Muscle of back (tissue), 13 donors: ENCODE measurements at places on chromosomes 5 and 9.

DNA sequence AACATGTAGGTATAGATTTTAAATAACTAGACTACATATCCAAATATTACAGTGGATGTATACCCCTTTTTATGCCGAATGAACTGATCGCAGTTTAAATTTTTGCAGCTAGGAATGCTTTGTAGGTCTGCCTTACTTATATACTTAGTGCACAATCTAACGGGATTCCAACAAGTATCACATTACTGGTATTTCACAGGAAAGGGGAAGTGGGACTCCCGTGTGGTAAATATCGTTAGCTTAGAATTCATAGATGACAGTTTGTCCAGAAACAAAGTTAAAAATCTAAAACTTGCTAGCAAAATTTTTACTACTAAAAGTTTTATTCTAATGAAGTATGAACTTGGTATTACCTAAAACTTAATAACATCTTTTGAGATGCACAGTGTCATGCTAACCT, 193.5 kb upstream of the TLX3 start:
- DNase-seq = no peak

GRCh38 chr9:20117986-20118385, 329.1 kb upstream of the SLC24A2 start:
- DNase-seq = no peak

GRCh38 chr9:137446851-137447471, 5.8 kb upstream of the ENTPD8 start:
- DNase-seq = no peak

- peak; percentile 50 for DNase-seq
Measured at GRCh38 chr5:17187011-17187785, 30.2 kb upstream of the BASP1 start.

- no peak for DNase-seq
Measured at GRCh38 chr5:1504617-1505016, 19.1 kb downstream of the LPCAT1 start.

DNA sequence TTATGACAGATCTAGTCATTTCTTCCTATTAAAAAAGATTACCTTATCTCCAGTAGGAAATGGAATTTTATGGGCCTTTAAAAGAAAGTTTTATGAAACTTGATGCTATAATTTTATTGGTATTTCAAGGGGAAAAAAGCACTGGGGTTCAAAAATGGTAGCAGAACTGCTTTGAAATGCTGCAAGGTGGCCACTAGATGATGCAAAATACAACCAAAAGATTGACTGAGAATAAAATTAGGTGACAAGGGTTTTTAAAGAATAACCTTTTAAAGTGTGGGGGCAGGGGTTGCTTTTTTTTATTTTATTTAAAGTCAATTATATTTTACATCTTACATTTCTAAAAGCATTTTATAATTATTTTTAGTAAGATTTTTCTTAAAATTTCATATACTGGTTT, 61.7 kb downstream of the KLF9 start:
- no peak for DNase-seq

GRCh38 chr9:83322438-83322837, 215.8 kb downstream of the FRMD3 start:
- DNase-seq = no peak

DNA sequence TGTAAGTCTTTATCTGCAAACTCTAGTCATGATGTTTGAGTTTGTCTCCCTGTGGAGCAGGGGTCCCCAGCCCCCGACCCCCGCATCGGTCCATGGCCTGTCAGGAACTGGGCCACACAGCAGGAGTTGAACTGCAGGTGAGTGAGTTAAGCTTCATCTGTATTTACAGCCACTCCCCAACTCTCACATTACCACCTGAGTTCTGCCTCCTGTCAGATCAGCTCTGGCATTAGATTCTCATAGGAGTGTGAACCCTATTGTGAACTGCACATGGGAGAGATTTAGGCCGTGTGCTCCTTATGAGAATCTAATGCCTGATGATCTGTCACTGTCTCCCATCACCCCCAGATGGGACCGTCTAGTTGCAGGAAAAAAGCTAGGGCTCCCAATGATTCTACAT, 7.0 kb downstream of the C9orf85 start:
- DNase-seq = no peak

GRCh38 chr9:117644932-117645636, 59.1 kb upstream of the TLR4 start:
- DNase-seq = peak; percentile 6

GRCh38 chr5:35854248-35854647, 2.4 kb upstream of the IL7R start:
- no peak for DNase-seq

DNA sequence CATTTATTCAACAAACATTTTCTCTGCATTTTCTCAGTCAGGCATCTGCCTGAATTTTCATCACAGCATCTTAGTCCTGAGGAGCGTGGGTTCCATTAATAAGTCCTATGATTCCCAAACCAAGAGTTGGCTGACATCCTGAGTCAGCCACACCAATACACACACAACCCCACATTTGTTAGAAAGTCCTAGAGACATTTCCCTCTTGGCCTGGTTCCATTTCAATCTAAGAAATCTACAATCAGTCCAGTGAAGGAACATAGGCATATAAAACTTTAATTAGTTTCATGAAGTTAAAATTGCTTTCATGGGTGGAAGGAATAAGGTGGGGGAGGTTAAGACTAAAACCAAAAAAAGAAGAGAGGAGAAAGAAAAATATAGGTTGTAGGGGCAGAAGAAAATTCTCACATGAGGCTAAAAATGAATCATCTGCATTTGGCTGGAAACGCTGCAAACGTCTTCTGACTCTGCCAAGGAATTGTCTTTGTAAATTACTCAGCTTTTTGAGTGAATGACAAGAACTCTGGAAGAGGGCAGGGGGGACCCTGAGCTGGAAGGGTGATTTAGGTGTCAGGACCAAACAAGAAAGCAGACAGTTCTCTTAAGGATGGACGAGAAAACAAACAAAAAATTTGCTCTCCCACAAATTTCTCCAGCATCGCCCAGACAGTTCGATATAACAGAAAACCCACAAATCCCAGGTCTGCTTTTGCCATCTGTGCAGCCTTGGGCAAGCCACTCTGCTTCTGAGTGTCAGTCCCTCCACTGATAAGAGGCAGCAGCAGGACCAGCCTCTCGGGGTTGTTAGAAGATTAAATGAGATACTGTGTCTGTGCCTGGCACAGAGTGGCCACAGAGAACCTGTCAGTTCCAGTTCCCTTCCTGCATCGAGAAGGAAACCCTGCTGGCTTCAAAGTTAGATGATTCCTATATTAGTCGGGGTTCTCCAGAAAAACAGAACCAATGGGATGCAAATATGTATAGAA, 289.7 kb downstream of the CDK5RAP2 start:
- DNase-seq = no peak

GRCh38 chr5:171848911-171849520, 63.4 kb downstream of the SMIM23 start:
- no peak for DNase-seq

DNA sequence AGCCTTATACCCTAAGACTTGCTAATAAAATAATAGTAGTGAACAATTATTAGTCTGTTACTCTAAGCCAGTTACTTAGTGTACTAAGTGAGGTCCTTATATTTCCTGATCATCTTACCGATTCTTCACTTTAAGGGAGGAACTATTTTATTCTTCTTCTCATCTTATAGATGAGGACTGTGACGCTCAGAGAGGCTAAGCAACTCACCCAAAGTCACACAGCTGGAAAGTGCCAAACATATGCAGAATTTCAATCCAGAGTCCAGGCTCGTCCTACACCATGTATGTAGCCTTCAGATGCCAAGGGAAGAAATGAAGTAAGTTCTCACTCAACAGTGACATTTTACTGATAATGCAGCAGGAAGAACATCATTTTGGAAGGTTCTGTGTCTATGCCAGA, 34.4 kb upstream of the ARAP3 start:
- no peak for DNase-seq

DNA sequence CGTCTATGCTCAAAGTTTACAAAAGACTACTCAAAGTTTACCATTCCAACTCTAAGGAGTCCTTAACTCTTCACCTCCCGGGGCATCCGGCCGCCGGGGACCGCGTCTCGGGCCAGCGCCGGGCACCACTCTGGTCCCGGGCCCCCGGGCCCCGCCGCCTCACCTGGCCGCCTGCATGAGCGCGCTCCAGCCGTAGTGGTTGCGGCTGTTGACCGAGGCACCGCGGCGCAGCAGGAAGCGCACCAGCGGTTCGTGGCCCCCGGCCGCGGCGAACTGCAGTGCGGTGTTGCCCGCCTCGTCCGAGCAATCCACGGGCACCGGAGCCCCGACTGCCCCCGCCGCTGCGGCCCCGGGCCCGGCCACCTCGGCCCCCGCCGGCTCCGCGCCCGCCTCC, 388 bp downstream of the ANKS6 start:
- DNase-seq = peak; percentile 62

DNA sequence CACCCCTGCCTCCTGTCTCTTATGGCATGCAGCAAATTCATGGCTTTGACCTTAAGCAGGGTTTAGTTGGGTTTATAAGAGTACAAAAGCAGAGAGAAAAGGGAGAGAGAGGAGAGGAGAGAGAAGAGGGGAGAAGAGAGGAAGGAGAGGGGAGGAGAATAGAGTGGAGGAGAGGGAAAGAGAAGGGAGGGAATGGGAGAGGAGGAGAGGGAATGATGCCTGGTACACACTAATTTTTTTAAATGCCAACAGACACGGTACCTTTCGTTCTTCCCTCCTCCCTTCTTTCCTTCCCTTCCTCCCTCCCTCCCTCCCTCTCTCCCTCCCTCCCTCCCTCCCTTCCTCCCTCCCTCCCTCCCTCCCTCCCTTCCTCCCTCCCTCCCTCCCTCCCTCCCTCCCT, 48.7 kb downstream of the TNC start:
- no peak for DNase-seq

DNA sequence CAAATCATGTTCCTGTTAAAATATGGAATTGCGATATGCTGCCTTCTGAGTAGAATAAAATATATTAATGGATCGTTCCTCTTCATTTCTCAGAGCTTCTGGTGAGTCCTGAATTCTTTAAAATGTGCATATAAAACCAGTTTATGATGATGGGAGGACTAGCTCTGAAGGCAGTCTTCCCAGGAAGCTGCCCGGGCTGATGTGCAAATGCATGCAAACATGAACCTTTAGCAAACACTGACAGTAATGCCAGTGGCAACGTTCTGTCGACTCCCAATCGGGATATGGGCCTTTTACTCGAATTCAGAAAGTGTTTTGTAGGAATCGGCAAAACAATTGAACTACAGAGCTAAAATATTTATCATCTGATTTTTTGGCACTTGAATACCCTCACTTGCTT, 93.6 kb downstream of the TLE4 start:
- DNase-seq = no peak

- peak; percentile 29 for DNase-seq
Measured at GRCh38 chr5:169628892-169629291, 8.2 kb upstream of the DOCK2 start.

GRCh38 chr5:124902097-124902821, 155.8 kb upstream of the ZNF608 start:
- DNase-seq = no peak

DNA sequence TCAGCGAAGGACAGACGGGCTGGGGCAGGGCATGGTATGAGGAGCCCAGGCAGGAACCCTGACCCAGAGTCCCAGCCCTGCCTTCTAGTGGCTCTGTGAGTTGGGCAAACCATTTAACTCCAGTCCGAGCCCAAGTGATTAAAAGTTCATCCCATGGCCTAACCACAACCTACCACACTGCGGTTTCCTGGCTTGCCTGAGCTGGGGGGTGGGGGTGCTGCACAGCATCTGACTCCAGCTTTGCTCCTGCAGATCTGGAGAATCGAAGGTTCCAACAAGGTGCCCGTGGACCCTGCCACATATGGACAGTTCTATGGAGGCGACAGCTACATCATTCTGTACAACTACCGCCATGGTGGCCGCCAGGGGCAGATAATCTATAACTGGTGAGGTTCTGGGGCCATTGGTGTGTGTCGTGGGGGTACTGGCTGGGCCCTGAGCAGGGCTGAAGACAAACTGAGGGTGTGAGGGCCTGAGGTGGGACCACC, 49.0 kb downstream of the STOM start:
- no peak for DNase-seq

- DNase-seq = no peak
Measured at GRCh38 chr5:102811972-102812371, 56.9 kb downstream of the PAM start.

DNA sequence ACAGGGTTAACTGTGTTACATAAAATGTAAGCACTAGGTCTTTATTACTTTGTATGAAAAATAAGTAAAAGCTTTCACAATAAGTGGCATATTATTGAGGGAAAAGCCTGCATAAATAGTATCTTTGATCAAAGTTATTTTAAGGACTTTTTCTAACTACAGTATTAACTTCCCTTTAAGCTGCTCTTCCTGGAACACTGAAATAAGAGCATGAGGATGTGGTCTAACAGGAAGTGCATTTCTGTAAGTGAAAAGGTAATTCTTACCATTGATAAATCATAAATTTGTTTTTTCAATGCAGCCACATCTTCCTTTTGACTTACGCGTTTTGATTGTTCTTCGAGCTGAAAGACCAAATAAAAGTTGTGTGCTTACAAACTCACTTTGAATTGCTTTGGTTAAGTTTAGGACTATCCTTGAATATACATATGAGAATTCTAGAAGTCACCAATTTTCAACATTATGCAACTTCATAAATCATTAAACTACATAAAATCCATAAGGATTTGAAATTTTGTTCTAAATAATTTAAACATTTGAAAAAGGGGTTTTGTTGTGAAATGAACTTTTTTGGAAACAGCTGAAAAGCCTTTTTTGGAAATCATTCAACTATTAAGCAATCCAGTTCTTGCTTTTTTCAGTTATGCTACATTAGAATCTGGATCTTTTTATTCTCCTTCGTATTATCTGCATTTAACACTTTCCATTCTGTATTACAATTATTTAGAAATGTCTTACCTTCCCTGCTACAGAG, 50.6 kb downstream of the RASEF start:
- peak; percentile 64 for DNase-seq

DNA sequence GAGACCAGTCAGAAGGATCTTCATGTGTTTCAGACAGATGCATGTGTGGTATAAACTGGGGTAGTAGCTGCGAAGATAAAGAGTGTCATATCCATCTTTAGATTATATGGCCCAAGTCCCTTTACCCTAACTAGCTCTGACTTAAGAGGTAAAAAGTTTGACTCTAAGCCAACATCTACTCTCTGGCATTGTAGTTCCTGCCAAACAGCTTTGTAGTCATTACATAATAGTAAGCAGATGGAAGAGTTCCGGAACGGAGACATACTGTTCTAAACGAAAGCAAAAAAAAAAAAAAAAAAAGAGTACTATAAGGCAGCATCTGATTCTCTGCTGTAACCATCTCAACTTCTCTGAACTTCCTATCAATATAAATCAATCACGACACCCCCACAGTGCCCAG, 48.8 kb downstream of the CEMIP2 start:
- peak; percentile 52 for DNase-seq
